ENCODE measurements at places on chromosomes 12 and 14.

DNA sequence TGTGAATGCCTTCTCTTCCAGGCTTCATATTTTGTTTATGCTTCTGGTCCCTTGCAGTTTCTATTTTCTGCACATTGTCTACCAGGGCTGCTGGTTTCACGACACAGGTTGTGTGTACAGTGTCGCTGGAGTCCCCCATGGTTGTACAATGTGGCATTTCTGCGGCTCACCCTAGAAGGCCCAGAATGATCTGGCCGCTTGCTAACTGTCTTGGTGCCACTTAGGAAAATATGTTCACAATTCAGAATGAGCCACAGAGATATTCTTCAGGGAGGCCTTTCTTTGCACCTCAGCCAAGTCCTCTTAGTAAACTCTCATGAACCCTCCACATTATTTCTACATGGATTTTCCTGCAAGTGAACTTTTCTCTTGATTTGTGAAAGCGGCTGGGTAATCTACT lies 195.4 kb downstream of the SUDS3 start:
- no peak for DNase-seq

DNA sequence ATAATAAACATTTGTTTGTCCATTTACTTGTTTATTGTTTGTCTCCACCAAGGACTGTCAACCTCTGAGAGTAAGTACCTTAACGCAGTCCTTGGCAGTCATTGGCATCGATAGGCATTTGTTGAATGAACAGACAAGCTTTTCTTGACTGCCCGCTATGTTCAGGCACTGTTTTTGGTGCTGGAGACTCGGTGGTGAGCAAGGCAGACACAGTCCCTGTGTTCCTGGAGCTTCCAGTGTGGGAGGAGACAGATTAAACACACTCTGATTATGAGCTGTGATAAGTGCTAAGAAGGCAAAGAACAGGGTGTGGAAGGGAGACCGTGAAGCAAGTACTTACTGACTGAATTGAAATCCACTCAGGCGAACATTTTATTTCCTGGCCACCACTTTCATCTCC lies 1.2 kb downstream of the ATP6V0A2 start:
- no peak for DNase-seq

- DNase-seq: no peak
Observed at GRCh38 chr12:72207486-72208409, 64.4 kb upstream of the TRHDE start.

DNA sequence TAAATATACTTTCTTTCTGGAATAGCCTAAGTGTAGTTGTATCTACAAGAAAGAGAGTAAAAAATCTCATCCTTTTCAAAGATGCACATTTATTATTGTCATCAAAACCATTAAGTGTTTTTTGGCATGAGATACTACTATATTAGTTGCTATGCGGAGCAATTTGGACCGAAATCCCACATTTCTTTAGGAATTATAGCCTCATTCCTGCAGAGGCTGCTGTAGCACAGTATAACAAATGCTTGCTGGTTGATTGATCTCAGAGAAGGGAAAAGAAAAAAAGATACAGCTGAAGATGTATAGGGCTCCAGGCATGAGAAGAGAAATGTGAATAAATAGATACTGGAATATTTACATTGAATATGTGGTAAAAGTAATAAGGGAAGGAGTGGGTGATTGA lies 36.0 kb downstream of the RHOJ start:
- no peak for DNase-seq

DNA sequence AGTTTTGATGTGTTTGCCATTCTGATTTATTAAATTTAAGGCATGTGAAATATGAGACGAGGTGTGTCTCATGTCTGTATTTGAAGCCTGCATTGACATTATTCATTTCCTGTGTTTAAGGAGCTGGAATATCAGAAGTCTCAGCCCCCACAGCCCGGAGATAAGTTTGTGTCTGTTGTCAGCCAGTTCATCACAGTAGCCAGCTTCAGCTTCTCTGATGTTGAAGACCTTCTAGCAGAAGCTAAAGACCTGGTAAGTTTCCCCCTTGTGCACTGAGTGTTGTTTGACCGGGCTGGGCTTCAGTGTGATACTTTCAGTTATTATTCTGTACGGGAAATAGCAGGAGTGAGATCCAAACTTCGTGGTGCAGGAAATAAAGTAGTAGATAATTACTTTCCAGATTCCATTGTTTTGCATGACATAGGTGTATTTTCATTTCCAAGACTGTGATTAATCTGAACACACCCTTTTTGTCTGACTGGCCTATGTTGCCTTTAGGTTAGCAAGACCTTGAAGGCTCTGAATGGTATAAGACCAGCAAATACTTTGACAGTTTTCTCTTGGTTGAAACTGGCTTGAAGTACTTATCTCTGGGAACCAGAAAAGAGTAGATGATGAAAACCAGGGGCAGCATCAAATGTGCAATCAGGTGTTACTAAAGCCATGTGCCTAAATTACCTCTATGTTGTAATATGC lies 101.5 kb downstream of the GPR135 start:
- no peak for DNase-seq

- DNase-seq: no peak
Observed at GRCh38 chr14:100350276-100350926, 27.3 kb downstream of the SLC25A47 start.

GRCh38 chr14:60974090-60974651 lies 6.7 kb downstream of the TRMT5 start:
- no peak for DNase-seq

DNA sequence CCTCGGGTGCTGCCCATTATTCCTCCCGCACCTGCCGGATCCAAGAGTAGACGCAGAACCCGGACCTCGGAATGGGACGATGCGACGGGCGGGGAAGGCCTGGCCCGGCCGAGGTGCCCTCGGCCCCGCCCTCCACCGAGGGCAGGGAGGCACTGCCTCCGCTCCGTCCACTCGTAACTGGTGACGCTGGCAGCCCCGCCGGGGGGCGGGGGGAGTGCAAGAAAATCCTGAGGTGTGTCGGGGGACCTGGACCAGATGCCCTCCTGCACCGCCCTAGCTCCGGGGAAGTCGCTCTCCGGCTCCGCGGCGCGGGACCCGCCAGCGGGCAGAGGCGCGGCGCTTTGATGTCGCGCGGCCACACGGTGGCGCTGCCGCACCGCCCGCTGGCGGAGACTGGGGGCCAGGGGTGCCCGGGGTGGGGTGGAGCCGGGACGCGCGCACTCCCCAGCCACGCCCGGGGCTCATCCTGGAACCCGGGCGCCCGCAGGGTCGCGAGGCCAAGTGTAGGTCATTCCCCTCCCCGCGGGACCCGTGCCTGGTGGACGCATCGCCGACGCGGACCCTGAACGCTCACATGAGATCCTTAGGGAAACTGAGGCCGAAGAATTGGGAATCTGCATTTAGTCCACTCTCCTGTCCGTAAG lies 202.8 kb downstream of the TTC8 start:
- peak; percentile 89 for DNase-seq

DNA sequence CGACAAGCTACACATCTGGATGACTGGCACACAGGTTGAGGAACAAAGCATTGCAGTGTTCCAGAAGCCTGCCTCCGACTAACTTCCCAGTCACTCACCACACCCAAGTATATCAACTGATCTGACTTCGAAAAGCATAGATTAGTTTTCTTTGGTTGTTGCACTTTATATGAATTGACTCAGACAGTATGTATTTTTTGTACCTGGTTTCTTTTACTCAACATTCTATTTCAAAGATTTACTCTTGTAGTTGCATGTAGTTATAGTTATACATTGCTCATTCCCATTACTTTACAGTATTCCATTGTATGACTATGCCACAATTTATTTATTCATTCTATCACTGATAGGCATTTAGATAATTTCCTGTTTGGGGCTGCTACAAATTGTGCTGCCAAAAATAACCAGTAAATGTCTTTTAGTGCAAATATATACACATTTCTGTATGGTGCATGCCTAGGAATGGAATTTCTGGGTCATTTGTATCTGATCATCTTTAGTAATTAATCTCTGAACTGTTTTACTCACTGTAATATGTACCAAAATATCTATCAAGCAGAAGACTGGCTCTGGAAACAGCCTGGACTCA lies 17.8 kb downstream of the PLCZ1 start:
- DNase-seq: no peak
